ENCODE measurements at places on chromosomes 5 and 9.

- H3K27me3 ChIP-seq = no peaks in the 10 kb centered on the region
- H3K27ac ChIP-seq = no peak overlapping the region
Observed at GRCh38 chr5:56070851-56071465, 76.2 kb upstream of the IL6ST start.

DNA sequence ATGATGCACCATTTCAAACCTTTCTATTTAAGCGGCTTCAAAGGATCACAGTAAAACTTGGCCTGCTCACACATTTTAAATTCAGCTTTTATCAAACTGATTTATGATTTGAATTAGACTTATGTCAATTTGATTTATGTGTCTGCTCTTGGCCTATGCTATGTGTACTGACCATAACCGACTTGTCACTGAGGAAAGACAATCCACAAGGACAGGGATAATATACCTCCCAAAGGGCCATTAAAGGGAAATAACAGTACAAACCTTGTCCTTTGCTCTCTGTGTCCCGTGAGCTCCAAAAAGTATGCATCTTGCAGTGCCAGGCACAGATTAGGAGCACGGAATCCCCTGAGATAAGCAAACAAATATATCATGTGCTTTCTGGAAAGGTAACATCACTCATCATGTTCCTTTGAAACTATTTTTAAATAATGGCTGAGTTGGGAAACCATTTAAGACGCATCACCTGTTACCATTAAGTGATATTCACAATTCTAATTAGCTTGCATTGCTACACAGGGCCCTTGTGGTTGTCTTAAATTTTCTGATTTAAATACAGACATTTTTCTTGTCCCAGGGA, 31.9 kb upstream of the FTMT start:
- no peak overlapping the region for H3K4me3 ChIP-seq
- H3K4me1 ChIP-seq = no peaks in the 10 kb centered on the region
- H3K27me3 ChIP-seq = no peaks in the 10 kb centered on the region
- H3K27ac ChIP-seq = no peak overlapping the region
- DNase-seq = no peak

DNA sequence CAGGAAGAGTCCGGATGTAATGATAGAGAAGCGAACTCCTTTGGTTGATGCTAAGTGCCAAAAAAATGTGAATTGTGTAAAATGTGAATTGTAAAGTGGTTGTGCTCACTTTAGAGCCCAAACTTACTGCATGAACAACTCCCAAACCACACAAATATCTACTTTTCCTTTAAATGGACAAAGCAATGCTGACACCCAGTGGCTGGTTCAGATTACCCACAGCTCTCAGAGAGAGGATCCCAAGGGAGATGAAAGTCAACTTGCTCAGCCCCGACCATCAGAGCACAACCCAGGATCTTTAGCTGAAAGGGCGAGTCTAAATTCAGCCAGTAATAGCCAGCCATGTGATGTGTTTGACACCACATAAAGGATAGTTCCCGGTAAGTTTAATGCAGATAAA, 133.7 kb downstream of the NMUR2 start:
- no peaks in the 10 kb centered on the region for H3K36me3 ChIP-seq
- no peak overlapping the region for H3K27ac ChIP-seq
- no peaks in the 10 kb centered on the region for H3K4me1 ChIP-seq
- no peaks in the 10 kb centered on the region for H3K27me3 ChIP-seq
- no peak for DNase-seq

- no peak overlapping the region for H3K27ac ChIP-seq
- H3K27me3 ChIP-seq = no peaks in the 10 kb centered on the region
- H3K4me1 ChIP-seq = no peaks in the 10 kb centered on the region
- no peaks in the 10 kb centered on the region for H3K36me3 ChIP-seq
Observed at GRCh38 chr5:50352382-50352781, 88.7 kb downstream of the EMB start.

GRCh38 chr5:9622971-9623421, 7.2 kb downstream of the TAS2R1 start:
- no peaks in the 10 kb centered on the region for H3K27me3 ChIP-seq
- no peak for DNase-seq
- H3K4me3 ChIP-seq = no peak overlapping the region

DNA sequence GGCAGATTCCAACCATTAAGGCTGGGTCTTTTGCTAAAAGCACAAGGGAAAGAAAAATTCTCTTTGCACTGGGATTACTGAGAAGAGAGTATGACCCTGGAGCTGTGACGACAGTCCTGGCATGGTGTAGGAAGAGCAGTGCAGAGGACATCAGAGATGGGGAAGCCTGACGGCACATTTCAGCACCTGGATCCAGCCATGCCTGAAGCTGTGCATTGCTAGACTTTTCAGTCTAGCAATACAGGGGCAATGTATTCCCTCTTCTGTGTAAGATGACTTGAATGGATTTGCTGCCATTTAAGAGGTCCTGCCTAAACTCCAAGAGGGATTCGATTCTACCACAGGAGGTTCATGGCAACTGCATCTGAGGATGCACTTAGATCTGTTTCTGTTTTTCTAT, 12.3 kb upstream of the MRNIP start:
- no peak overlapping the region for H3K4me3 ChIP-seq
- no peak overlapping the region for H3K27ac ChIP-seq
- no peak for DNase-seq
- H3K36me3 ChIP-seq = peaks cover 3% of the 10 kb centered on the region
- no peaks in the 10 kb centered on the region for H3K4me1 ChIP-seq

DNA sequence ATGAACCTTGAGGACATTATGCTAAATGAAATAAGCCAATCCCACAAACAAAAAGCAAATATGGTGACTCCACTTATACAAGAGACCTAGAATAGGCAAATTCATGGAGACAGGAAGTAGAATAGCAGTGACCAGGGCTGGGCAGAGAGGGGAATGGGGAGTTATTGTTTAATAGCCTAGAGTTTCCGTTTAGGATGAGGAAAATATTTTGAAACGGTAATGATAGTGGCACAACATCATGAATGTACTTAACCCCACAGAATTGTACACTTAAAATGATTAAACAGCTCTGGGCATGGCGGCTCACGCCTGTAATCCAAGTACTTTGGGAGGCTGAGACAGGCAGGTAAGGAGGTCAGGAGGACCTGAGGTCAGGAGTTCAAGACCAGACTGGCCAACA, 65.8 kb downstream of the NSUN2 start:
- H3K27me3 ChIP-seq = no peaks in the 10 kb centered on the region
- DNase-seq = no peak
- H3K36me3 ChIP-seq = no peaks in the 10 kb centered on the region
- H3K4me1 ChIP-seq = no peaks in the 10 kb centered on the region
- H3K4me3 ChIP-seq = no peak overlapping the region

DNA sequence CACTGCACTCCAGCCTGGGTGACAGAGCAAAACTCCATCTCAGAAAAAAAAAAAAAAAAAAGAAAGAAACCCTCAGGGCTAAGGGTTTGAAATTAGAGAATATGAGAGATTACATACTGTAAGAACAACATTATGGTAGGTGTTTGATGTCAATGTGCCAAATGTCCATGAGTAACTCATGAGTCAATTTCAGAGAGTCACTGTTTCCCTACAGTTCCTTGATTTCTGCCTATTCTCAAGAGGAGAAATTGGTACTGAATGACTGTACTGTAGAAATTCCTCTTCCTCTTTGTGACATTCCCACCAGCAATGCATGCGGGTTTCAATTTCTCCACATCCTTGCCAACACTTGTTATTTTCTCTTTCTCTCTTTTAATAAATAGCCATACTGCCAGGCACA, 35.2 kb downstream of the MARVELD2 start:
- no peak overlapping the region for H3K27ac ChIP-seq
- H3K36me3 ChIP-seq = no peaks in the 10 kb centered on the region
- no peaks in the 10 kb centered on the region for H3K4me1 ChIP-seq
- DNase-seq = no peak
- no peak overlapping the region for H3K4me3 ChIP-seq

- no peaks in the 10 kb centered on the region for H3K4me1 ChIP-seq
- H3K27me3 ChIP-seq = no peaks in the 10 kb centered on the region
- no peak overlapping the region for H3K27ac ChIP-seq
Observed at GRCh38 chr5:57710126-57710525, 227.5 kb upstream of the ACTBL2 start.

DNA sequence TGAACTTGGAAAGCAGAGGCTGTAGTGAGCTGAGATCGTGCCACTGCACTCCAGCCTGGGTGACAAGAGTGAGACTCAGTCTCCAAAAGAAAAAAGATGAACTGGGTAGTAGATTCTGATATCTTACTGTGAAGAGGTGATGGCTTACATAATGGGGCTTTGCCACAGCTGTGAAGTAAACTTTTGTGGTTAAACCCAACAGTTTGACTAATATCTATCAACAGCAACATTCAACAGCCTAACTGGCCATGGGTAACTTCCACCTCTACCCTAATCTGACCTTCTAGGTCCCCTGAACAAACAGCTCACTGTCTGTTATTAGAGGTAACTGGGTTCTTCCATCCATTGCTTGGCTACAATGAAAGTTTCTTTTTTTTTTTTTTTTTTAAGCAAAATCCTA, 52.1 kb downstream of the TLE1 start:
- H3K36me3 ChIP-seq = peaks cover 21% of the 10 kb centered on the region
- no peak overlapping the region for H3K27ac ChIP-seq
- no peaks in the 10 kb centered on the region for H3K27me3 ChIP-seq
- no peak for DNase-seq
- H3K4me1 ChIP-seq = no peaks in the 10 kb centered on the region

- H3K27ac ChIP-seq = no peak overlapping the region
- no peaks in the 10 kb centered on the region for H3K36me3 ChIP-seq
- no peak for DNase-seq
- H3K4me1 ChIP-seq = no peaks in the 10 kb centered on the region
Observed at GRCh38 chr5:96014395-96014794, 52.7 kb upstream of the ELL2 start.

Data from H1 (cell line).